Stimulated activated CD4-positive, alpha-beta T cell treated with anti-CD3 and anti-CD28 coated beads, TNF-alpha, amount 100 ng/mL, for 48 hours (primary cell): ENCODE measurements at places on chromosomes 2 and 18.

- DNase-seq = no peak
Observed at GRCh38 chr2:109282360-109282759, 153.4 kb downstream of the SH3RF3 start.

- no peak for DNase-seq
Observed at GRCh38 chr18:62287781-62288664, 37.1 kb upstream of the TNFRSF11A start.

- DNase-seq = no peak
Observed at GRCh38 chr2:163345795-163346573, 389.8 kb downstream of the FIGN start.

- DNase-seq = no peak
Observed at GRCh38 chr2:1360557-1361250, 52.6 kb upstream of the TPO start.

DNA sequence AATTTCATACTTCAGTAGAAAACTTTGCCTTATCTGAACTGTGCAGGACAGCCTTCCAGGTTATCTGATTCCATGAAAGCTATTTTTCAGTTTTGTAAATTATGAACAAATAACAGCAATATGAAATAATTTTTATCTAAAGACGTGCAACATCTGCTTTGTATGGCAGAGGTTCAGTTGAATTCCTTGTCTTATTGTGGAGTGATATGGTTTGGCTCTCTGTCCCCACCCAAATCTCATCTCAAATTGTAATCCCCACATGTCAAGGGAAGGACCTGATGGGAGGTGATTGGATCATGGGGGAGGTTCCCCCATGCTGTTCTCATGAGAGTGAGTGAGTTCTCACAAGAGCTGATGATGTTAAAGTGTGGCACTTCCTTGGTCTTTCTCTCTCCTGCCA, 18.1 kb upstream of the RPIA start:
- no peak for DNase-seq

DNA sequence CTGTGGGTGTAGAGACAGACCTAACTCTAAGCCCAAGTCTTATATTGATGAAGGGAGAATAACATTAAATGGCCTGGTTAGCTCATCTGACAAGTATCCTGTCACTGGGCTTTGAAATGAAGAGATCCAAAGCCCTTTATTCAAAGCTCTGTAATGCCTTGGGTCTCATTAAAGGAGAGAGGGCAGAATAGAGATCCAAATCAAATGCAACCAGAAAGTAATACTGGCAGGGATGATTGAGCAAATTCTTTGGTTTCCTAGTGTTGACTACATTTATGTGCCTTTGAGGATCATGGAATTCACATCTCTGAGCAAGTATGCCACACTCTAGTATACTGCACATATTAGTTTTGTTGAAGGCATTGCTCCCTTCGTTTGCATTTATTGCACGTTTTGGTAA, 147.9 kb upstream of the CAVIN2 start:
- no peak for DNase-seq

- DNase-seq = no peak
Observed at GRCh38 chr18:13221869-13222855, 3.6 kb downstream of the LDLRAD4 start.

DNA sequence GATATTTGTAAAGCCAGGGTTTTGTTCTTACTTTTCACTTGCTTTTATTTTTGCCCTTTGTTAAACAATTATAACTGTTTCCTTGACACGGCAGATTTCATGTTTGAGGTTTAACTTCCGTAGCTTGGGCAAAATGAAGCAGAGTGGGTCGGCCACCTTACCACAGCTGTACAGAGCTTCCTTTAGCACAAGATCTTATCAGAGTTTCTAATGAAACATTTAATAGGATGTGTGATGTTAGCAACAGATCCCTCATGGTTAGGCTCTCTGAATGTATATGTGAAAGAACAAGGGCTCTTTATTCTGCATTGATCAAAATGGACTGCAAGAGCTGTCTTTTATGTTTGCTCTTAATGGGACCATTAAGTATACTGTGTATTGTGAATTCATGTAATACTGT, 22.3 kb downstream of the RNF125 start:
- peak; percentile 11 for DNase-seq

GRCh38 chr2:113200236-113200635, 26.5 kb downstream of the PSD4 start:
- no peak for DNase-seq

- no peak for DNase-seq
Observed at GRCh38 chr18:69205925-69206324, 194.8 kb upstream of the DOK6 start.

GRCh38 chr2:45282646-45283045, 273.4 kb upstream of the SIX2 start:
- DNase-seq = no peak

DNA sequence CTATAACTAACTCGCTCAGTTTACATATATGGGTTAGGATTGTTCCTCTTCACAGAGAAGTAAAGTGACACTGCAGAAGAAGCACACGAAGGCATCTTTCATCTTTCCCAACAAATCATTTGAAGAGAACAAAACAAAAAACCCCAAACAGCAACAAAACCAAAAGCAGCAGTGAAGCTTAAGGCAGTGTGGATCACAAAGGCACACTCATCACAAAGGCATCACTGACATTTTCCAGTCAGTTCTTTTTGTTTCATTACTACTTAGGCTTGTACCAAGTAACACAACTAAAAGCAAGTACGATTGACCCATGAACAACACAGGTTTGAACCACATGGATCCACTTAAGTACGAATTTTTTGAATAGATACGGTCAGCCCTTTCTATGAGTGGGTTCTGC, 75.7 kb downstream of the RNF152 start:
- DNase-seq = no peak

- DNase-seq = no peak
Observed at GRCh38 chr2:16763493-16763899, 97.9 kb upstream of the CYRIA start.

- no peak for DNase-seq
Observed at GRCh38 chr2:233326500-233326899, 18.9 kb downstream of the SAG start.

DNA sequence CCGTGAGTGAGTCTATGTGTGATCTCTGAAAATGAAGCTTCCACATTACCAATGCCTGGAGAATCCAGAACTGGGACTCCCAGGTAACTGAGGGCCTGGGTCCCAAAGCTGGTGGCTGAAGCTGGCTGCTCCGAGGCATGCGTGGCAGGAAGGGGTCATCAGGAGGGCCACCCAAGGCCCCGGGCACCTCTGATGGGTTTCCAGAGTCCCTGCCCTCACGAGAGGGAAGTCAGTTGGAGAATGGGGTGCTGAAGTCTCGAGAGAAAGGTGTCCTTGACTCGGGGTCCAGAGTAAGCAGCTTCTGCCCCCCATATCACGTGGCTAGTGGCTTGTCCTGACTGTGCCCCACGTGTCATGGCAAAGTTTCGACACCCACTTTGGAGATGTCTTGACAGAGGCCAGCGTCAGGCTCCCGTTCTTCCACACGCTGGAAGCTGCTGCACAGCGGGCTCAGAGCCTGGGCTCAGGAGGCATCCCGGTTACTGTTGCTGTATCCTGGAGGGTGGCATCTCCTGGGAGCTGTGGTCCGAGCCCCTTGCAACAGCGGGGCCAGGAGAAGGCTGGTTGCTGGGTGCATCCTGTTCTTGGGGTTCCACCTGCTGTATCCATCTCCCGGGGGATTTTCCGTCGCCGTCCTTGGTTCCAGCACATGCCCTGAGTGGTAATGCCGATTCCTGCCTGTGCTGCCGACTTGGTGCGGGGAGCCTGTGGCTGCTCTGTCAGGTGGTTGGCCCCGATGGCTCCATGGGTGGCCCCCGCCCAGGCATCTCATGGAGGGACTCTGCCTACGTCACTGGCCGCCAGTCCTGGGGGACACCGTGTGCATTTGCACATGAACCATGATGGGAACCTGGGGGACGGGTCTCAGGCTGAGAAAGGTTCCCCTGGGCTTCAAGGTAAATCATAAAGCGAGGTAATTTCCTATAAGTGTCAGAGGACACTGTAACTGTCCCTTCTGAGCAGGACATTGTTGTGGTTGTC, 183.3 kb upstream of the HDAC4 start:
- no peak for DNase-seq

DNA sequence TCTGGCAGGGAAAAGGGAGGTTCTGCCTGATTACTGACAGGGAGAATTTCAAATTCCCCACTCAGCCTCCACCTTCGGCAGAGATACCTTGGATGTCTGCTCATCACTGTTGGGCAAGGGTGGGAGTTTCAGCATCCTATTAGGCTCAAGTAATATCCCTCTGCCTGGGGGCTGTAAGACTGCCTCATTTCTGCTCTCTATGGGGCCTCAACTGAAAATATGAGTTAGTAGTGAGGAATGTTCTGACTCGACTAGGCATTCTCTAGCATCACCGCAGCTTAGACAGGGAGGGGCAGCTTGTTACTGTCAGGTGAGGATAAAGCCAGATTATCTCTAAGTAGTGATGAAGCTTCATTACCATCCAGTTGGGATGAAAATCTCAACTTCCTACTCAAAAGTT, 87.7 kb upstream of the LRP1B start:
- no peak for DNase-seq

DNA sequence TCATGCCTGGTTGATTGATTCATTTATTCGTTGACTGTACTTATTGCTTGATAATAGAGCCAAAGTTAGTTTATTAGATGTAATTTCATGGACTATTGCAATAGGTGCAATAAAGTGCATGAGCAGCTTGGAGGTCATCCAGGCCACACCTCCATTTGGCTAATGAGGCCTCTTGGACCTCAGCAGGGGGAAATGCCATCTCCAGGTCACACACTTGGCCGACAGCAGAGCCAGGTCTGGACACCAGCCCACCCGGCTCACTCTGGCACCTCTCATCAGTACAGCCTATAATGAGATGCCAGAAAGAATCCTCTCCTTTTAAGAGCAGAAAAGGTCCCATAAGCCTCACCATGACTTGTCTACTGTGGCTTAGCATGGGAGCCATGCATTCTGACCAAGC, 71.2 kb upstream of the AFF3 start:
- DNase-seq = no peak

DNA sequence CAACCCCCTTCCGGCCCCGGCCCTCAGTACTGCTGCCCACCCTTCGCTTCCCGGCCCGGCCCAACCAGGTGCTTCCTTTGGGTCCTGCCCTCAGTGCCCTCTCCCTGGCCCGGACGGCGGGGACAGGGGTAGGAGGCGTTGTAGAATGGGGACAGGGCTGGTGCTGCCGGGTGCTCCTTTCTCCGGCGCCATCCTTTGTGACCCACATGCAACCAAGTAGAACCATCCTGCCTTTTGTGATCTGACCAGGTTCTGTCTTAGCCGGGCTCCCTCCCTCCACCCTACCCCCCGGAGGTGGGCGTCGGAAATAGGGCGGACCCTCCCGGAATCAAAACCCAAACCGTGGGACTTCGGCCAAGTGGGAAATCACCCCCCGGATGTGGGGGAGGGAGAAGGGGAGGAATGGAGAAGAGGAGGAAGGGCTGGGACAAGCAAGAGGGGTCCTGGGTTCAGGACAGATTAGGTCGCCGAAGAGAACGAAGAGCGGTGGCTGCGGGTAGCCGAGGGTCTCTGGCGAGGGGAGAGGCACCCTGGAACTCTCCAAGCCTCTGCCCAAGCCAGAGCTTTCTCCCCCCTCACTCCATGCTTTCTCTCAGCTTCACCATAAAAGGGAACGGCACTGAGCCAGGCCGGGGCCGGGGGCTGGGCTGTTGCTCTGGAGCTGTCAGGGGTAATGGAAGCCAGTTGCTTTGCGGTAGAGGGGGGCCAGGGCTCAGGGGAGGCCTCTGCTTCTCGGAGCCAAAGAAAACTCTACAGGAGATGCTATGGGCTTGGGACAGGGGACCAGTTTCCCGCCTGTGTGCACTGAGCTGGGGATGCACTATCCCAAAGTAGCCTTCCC, 756 bp upstream of the OST4 start:
- DNase-seq = no peak

GRCh38 chr2:191701029-191701428, 23.1 kb downstream of the NABP1 start:
- DNase-seq = no peak
